Fibroblast of gingiva (primary cell): ENCODE measurements at places on chromosomes 4 and X.

- DNase-seq: peak; percentile 48
Observed at GRCh38 chr4:89788206-89789072, 48.5 kb downstream of the SNCA start.

- DNase-seq: no peak
Observed at GRCh38 chr4:155249016-155249566, 40.7 kb downstream of the NPY2R start.

DNA sequence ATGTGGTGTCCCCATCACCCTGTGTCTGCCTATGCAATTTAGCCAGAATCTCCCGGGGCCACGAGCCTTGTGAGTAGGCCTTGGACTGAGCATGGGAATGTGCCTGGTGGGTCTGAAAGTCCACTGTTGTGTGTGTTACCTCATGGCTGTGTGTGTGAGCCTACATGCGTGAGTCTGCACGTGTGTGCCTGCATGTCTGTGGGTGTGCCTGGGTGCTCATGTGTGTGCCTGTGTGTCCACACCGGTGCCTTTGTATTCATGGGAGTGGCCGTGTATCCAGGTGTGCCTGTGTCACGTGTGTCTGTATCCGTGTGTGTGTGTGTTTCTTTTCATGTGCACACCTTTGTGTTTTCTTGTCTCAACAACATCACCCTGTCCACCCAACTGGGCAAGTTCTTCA is 14.2 kb downstream of the ATP5ME start:
- no peak for DNase-seq

GRCh38 chrX:80174925-80175574 is 160.5 kb downstream of the TBX22 start:
- no peak for DNase-seq

DNA sequence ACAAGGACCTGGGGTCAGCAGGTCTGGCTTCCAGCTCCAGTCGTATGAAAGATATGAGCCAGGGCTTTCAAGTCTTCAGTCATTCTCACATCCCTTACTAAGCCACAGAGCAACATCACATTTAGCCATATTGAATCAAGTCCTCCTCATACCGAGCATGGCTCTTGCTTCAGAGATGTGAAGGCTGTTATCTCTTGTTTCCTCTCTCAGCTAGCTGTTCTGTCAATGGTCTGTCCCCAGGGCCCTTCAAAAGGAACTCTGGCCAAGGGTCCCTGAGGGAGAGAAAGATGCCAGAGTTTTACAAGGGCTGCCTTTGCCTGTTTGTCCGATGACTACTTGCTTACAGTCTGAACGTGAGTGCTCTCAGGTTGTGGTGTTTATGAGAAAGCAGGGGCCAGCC is 30.5 kb downstream of the DOCK11 start:
- no peak for DNase-seq

GRCh38 chr4:118942465-118942864 is 53.8 kb downstream of the SYNPO2 start:
- peak; percentile 49 for DNase-seq
